Activated CD4-positive, alpha-beta T cell treated with anti-CD3 and anti-CD28 coated beads, Interleukin-2, amount 10 ng/mL, durations not matched to agents 7 days and 5 days (primary cell): ENCODE measurements at places on chromosomes 16 and 17.

- no peaks in the 10 kb centered on the region for H3K4me1 ChIP-seq
- H3K36me3 ChIP-seq: no peaks in the 10 kb centered on the region
- no peak overlapping the region for H3K27ac ChIP-seq
- DNase-seq: no peak
- peaks cover 4% of the 10 kb centered on the region for H3K27me3 ChIP-seq
Observed at GRCh38 chr17:6870841-6871240, 39.3 kb upstream of the TEKT1 start.

DNA sequence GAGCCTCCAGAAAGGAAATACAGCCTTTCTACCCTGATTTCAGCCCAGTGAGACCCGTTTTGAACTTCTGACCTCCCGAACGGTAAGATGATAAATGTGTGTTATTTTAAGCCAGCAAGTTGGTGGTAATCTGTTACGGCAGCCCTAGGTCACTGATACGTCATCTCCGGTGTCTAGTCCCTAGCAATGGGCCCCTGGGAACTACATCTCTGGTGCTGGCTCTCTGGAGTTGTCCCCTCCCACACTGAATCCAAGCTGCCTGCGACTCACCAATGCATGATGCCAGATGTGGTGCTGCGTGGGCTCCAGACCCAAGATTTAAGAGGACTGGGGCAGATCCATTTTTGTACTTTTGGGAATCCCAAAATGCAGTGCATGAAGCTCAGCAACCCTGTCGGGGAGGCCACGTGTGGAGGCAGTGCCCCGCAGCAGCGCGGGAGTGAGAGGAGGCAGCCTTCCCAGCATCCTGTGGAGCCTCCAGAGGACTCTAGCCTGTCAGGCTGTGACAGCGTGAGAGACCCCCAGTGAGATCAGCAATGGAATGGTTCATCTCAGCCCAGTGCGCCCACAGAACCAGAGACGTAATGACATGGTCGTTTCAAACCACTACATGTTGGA, 43.6 kb upstream of the USP7 start:
- no peak for DNase-seq
- peaks cover 10% of the 10 kb centered on the region for H3K27me3 ChIP-seq
- no peak overlapping the region for H3K27ac ChIP-seq
- H3K36me3 ChIP-seq: no peaks in the 10 kb centered on the region
- H3K4me1 ChIP-seq: peaks cover 7% of the 10 kb centered on the region
- H3K4me3 ChIP-seq: no peak overlapping the region

DNA sequence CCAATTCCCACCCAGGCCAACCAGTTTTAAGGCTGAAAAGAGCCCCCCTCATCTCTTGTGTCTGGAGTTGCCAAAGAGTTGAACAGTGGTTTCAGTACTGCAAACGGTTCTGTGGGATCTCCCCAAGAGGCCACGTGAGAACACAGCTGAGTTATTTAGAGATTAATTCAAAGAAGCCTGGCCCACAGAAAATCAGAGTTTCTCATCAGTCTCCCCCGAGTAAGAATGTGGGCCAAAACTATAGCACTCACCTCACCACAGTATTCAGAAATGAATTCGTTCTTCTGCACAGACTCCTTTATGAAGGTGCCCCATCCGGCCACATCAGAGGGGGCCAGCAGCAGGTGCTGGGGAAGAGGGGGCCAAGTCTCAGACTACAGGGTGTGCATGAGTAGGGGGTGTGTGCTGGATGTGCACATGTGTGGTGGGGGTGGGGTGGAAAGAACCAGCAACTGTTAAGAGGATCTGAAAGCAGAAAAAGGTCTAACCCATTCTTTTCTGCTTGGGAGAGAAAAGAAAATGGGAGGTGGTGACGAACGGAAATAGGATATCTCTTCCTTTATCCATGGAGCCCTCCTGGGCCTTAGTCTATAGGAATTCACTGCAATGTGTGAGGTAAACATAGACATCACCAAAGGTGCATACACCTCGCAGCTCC, 22.6 kb downstream of the CNTNAP1 start:
- H3K4me1 ChIP-seq: peaks cover 35% of the 10 kb centered on the region
- H3K36me3 ChIP-seq: peaks cover 73% of the 10 kb centered on the region

- no peak for DNase-seq
- H3K4me3 ChIP-seq: no peak overlapping the region
- no peaks in the 10 kb centered on the region for H3K27me3 ChIP-seq
- peaks cover 11% of the 10 kb centered on the region for H3K36me3 ChIP-seq
- peaks cover 31% of the 10 kb centered on the region for H3K4me1 ChIP-seq
- no peak overlapping the region for H3K27ac ChIP-seq
Observed at GRCh38 chr16:20853143-20853542, 46.8 kb downstream of the REXO5 start.

DNA sequence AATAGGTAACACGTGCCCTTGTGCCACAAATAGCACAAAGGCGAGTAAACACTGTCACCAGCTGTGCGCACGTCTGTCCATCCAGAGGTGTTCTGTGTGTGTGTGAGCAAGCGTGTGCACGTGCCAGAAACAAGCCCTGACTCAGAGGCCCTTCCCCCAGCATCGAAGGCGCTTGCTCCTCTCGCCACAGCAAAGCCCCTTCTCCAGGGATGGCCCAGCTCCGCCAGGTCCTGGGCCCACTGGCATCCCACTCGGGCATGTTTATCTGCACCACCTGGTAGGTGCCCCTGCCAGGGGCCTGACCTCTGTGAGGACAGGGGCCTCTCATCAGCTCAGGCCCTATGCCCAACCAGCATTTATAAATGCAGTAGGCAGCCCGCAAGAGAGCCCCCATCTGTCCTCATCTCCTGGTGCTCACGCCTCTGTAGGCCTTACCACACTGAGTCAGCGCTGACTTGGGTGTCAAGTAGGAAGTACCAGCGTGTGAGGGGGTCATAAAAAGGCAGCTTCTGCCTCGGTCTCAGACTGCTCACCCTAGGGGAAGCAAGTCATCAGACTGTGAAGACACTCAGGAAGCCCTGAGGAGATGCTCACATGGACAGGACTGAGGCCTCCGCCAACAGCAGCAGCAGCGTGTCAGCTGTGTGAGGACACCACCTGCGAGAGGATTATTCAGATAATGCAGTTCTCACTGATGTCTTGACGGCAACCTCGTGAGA, 10.8 kb downstream of the TMEM235 start:
- no peak overlapping the region for H3K27ac ChIP-seq
- H3K27me3 ChIP-seq: peaks cover 5% of the 10 kb centered on the region
- DNase-seq: no peak
- H3K36me3 ChIP-seq: no peaks in the 10 kb centered on the region
- H3K4me1 ChIP-seq: no peaks in the 10 kb centered on the region

- no peak overlapping the region for H3K4me3 ChIP-seq
- no peaks in the 10 kb centered on the region for H3K27me3 ChIP-seq
- peaks cover under 1% of the 10 kb centered on the region for H3K36me3 ChIP-seq
- peak overlapping the region; percentile 60 for H3K27ac ChIP-seq
- H3K4me1 ChIP-seq: peaks cover 7% of the 10 kb centered on the region
Observed at GRCh38 chr16:28597692-28598261, 927 bp upstream of the SULT1A2 start.

GRCh38 chr16:21600031-21600773, 825 bp downstream of the METTL9 start:
- H3K27ac ChIP-seq: peak overlapping the region; percentile 90
- H3K4me3 ChIP-seq: peak overlapping the region; percentile 79
- peaks cover 10% of the 10 kb centered on the region for H3K36me3 ChIP-seq
- peaks cover 57% of the 10 kb centered on the region for H3K4me1 ChIP-seq
- DNase-seq: peak; percentile 30

GRCh38 chr16:10178080-10178479, 4.1 kb downstream of the GRIN2A start:
- no peak for DNase-seq
- peaks cover 22% of the 10 kb centered on the region for H3K27me3 ChIP-seq
- no peak overlapping the region for H3K27ac ChIP-seq
- H3K4me3 ChIP-seq: no peak overlapping the region

DNA sequence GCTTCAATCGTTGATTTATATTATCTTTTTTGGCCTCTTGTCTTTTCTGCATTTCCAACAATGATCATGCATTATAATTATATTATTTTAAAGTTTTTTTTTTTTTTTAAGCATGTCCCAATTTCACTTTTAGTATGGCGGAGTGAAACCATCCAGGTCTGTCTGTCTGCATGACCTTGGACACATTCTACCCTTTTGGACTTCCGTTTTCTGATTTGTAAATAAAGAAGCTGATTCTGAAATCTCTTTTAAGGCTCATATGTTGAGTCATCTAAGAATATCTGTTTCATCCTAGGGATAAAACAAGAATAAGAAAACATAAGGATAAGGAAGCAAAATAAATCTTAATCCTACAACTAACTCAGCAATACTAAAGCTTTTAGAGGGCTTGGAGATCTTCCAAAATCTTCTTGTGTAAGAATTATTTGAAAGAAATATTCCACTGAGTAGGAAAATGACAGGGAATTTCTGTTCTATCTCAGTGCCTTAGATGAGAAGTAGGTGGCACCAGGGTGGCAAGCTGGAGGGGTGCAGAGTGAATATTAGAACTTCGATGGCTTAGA, 195.7 kb upstream of the TOX3 start:
- no peaks in the 10 kb centered on the region for H3K27me3 ChIP-seq
- no peak for DNase-seq
- no peak overlapping the region for H3K27ac ChIP-seq
- H3K4me3 ChIP-seq: no peak overlapping the region

GRCh38 chr17:78474614-78475146, 96.2 kb downstream of the PGS1 start:
- no peak overlapping the region for H3K27ac ChIP-seq
- H3K36me3 ChIP-seq: no peaks in the 10 kb centered on the region
- H3K27me3 ChIP-seq: peaks cover 5% of the 10 kb centered on the region
- no peak overlapping the region for H3K4me3 ChIP-seq
- DNase-seq: no peak

DNA sequence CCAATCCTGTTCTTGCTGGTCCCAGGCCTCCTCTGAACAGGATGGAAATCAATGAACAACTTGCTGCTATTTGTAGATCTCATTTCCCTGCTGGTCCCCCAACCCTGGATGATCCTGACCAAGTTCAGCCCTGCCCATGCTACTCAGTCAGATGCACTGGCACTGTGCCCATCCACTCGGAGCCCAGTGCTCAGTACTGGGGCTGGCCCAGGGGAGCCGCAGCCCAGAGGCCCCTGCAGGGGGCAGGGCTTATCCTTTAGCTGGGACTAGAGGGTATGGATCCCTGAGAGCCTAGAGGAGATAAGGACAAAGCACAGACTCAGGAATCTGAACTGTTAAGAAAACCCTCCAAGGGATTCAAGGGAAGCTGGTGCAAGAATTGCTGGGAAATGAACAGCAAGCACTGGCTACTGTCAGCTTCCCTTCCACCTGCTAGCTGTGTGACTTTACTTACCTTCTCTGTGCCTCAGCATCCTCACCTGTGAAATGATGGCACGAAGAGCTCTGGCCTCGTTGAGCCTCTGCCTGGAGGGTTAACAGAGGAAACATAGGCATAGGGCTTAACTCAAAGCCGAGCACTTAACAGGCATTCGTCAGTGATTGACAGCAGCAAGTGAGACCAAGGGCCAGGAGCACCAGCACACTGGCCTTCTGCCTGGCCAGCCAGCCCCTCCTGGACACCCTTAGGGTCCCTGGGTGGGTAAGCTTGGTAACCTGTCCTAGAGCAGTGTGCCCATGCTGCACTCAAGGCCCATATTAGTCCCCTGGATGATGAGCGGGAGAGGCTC, 29.8 kb upstream of the C1QL1 start:
- no peaks in the 10 kb centered on the region for H3K36me3 ChIP-seq
- H3K4me1 ChIP-seq: no peaks in the 10 kb centered on the region
- H3K4me3 ChIP-seq: no peak overlapping the region
- no peak for DNase-seq
- peaks cover 11% of the 10 kb centered on the region for H3K27me3 ChIP-seq
- H3K27ac ChIP-seq: no peak overlapping the region

DNA sequence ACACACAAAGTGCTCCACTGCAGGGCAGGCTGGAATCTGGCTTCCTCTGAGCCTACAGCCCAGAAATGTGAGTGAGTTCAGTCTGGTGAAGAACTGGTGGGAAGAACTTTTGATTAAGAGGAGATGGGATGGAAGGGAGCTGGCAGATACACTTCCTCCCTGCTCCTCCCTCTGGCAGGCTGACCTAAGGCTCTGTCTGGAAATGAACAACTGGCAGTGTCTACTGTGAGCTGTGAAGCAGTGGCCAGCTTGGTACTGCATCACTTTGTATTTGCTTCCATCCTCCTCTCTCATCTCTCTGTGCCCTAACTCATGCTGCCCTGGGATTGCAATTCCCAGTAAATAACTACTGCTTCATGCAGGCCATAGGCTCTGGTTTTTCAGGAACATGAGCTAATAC, 45.6 kb downstream of the MAF start:
- H3K4me1 ChIP-seq: no peaks in the 10 kb centered on the region
- peaks cover 6% of the 10 kb centered on the region for H3K27me3 ChIP-seq
- no peak for DNase-seq
- no peak overlapping the region for H3K27ac ChIP-seq

DNA sequence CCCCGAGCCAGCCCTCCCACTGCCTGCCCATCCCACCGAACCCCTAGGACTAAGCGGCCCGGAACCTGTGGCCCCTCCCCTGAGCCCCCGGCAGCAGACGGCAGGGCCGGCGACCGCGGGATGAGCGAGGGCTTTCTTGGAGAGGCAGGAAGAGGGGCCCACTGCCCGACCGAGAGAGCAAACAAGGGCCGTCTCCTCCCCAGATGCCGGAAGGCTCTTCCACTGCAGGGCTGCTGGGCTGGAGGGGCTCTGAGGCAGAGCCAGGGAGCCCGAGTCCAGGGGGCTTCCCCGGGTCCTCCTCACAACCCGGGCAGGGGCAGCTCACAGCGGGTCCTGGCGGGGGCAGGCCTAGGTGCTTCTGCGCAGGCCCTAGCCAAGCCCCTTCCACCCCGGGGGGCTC, 2.9 kb downstream of the PERCC1 start:
- H3K36me3 ChIP-seq: no peaks in the 10 kb centered on the region
- H3K27ac ChIP-seq: no peak overlapping the region
- no peak for DNase-seq
- no peaks in the 10 kb centered on the region for H3K4me1 ChIP-seq
- H3K4me3 ChIP-seq: no peak overlapping the region
- no peaks in the 10 kb centered on the region for H3K27me3 ChIP-seq

GRCh38 chr17:80539022-80539641, 5.5 kb upstream of the RPTOR start:
- DNase-seq: peak; percentile 31
- H3K27ac ChIP-seq: no peak overlapping the region
- H3K4me1 ChIP-seq: peaks cover 11% of the 10 kb centered on the region
- no peaks in the 10 kb centered on the region for H3K36me3 ChIP-seq

DNA sequence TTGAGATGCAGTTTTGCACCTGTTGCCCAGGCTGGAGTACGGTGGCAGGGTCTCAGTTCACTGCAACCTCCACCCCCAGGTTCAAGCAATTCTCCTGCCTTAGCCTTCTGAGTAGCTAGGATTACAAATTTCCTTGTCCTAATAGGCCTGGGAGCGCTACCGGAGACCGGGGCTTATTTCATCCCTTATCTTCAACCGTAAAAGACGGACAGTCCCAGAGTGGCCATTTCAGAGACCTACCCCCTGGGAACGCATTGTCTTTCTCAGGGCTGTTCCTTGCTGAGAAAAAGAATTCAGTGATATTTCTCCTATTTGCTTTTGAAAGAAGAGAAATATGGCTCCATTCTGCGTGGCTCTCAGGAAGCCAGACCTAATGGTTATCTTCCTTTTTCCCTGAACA, 39.6 kb upstream of the GINS3 start:
- no peak for DNase-seq
- no peak overlapping the region for H3K4me3 ChIP-seq
- H3K27ac ChIP-seq: no peak overlapping the region
- no peaks in the 10 kb centered on the region for H3K36me3 ChIP-seq
